ENCODE measurements at places on chromosomes 5 and 9.

- peak; percentile 11 for DNase-seq
Observed at GRCh38 chr9:2597483-2597882, 24.1 kb upstream of the VLDLR start.

- DNase-seq: peak; percentile 54
Observed at GRCh38 chr5:1004461-1005248, 3.9 kb upstream of the NKD2 start.

GRCh38 chr5:179226696-179227095, 118.6 kb downstream of the ADAMTS2 start:
- no peak for DNase-seq

DNA sequence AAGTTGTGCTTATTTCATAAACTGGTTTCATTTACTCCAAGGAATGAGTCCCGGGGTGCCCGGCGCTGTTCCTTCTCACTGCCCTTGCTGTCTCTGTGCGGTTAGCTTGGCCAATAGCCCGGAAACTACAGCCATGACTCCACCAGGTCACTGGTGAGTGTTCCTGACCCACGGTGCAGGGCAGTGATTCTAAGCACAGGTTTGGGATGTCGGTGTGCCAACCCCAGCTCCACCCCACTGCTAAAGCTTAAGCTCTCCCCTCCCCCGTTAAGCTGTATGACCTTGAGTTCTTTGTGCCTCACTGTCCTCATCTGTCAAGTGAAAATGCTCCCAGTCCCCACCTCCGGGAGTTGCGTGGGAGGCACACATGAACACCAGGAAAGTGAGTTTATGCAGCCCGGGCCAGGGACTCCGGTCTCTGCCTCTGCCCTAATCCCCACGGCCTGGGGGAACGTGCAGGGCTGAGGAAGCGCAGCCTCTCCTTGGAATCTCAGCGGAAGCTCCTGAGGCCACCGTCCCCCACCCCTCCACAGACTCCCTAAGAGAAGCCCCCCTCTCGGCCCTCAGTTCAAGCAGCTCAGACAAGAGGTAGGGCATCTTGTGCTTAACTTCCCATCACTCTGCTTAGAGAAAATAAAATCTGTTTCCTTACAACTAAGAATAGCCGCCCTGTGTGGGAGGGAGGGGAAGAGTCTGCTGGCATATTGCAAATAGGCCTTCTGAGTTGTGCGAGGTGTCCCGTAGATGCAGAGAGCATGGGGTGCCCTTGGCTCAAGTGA, 92.0 kb upstream of the RAI14 start:
- peak; percentile 94 for DNase-seq

DNA sequence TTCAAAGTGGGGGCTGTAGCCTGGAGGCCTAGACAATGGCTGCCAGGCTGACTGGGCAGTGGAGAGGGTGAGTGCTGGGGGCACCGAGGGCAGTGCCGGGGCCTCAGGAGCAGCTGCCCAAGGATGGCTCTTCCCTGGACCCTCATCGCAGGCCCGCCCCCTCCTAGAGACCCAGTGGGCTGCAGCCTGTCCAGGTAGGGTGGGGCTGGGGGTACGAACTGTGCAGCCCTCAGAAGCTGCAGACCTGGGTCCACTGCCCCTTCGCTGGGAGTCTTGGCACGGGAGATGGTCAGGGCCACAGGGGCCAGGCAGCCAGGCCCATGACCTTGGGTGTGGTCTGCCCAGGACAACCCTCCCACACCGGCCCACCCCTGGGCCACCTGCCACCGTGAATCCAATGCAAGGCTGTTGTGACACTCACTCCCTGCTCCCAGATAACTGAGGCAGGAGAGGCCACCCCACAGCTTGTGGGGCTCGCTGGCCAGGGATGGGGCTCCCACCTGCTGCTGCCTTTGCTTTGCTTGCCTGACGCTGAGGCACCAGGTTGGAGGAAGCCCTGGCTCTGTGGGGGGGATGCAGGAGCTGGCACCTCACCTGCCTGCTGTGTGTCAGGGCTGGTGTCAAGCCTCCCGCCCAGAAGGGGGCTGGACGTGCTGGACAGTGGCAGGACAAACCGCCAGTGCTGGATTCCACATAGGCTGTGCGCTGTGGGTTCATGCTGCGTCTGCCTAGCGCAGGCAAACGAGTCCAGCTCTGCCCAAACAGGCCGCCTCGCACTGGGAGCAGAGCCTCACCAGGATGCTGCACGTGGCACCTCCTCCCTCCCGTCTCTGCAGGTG, 23.1 kb upstream of the SLC9A3 start:
- no peak for DNase-seq

- no peak for DNase-seq
Observed at GRCh38 chr5:133356984-133357421, 255.3 kb downstream of the FSTL4 start.

GRCh38 chr9:123338710-123339665, 17.0 kb upstream of the CRB2 start:
- no peak for DNase-seq

GRCh38 chr9:111759762-111760639, 34.7 kb downstream of the SHOC1 start:
- DNase-seq: peak; percentile 88

DNA sequence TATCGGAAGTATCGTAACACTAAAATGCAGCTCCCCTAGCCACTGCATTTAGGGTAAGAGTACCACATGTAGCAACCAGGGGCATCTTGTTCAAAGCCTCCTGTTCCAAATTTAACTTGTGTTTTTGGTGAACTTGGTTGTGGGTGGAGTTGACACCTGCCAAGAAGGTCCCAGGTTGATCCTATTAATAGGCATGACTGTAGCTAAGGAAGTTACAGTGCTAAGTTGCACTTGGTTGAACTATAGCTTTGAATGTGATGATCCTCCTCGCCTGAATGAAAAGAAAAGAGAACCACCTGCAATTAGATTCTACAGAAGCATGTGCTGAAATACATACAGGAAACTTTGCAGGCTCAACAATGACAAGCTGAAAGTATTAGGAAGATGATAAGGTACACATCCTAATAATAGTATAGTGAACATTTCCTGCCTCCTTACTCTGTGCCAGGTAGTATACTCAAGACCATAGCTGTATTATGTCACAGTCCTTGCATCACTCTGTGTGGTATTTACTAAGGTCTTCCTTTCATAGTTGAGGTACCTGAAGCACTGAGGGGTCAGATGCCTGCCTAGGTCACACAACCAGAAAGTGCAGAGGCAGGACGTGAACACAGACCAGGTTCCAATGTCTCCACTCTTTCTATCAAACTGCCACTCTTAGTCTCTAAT, 64.5 kb upstream of the PIP5K1B start:
- no peak for DNase-seq

GRCh38 chr5:101515721-101516120, 612.6 kb upstream of the ST8SIA4 start:
- no peak for DNase-seq

DNA sequence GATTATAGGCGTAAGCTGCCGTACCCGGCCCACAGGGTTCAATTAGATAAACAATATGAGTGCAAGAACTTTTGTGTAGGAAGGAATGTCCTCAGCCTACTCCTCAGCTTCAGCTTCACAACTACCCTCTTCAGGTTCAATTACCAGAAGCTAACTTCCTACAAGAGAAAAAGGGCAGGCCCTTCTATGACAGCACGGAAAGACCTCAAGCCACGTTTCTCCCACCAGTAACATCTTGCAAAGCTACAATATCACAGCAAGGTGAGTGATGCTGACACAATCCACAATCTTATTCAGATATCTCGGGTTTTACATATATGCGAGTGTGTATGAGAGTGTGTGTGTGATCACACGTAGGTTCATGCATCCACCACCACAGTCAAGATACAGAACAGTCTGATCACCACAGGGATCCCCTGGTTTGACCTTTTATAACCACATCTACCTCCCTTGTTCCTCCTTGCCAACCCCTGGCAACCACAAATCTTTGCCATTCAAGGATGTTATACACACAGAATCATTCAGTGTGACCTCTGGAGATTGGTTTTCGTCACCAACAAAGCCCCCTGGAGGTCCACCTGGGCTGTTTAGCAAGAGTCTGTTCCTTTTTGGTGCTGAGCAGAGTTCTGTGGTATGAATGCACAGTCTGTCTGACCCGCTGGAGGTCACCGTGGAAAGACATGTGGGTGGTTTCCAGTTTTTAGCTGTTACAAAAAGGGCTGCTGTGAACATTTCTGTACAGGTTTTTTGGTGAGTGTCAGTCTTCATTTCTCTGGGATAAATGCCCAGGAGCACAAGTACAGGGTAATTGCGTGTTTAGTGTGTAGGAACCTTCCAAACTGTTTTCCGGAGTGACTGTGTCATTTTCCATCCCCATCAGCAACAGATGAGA, 38.2 kb downstream of the IPPK start:
- DNase-seq: no peak

- peak; percentile 95 for DNase-seq
Observed at GRCh38 chr5:154368041-154368800, 77.6 kb upstream of the SAP30L start.

DNA sequence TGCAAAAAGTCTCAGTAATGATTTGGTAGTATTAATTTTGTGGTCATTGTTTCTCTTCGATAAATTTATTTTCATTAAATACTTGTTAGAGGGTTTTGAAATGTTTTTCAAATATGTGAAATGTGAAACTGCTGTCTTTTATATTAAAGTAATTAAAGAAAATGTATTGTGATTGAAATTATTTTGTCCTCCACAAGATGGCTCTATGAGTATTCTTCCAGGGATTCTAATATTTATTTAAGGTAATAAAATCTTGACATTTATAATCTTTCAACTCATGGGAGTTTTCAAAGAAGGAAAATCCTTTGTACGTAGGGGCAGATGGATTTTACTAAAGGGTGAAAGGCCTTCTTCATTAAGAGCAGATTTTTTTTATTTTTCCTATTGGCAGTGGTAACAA, 19.3 kb downstream of the ISOC1 start:
- no peak for DNase-seq

GRCh38 chr9:94168203-94169000, 84.1 kb downstream of the PTPDC1 start:
- DNase-seq: peak; percentile 67

DNA sequence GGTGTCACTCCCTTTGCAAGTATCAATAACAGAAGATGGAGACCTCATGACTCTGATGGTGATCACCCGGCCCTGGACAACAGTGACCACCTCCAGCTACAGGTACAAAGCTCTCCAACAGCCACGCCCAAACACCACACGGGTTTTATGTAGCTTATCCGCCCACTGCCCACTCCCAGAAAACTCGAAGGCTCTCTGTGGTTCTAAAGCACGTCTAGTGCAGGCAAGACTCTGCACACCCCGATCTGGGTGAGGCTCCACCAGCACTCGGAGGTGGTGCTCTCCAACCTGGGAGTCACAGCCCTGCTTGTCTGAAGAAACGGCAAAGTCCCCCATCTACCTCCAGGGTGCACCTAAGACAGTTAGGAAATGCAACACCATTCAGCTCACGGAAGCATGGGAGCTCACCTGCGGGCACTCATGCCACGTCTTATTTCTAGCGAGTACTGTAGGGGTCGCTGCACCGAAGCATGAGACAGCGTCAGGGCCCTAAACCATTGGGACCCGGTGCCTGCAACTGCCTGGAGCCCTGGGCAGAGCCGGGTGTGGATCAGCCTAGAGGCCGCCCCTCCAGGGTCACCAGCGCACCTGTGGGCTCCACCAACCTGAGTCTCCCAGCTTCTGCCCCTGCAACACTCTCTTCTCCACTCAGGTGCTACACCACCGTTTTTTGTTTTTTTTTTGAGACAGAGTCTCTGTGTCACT, 58.1 kb upstream of the ZNF354A start:
- DNase-seq: no peak

DNA sequence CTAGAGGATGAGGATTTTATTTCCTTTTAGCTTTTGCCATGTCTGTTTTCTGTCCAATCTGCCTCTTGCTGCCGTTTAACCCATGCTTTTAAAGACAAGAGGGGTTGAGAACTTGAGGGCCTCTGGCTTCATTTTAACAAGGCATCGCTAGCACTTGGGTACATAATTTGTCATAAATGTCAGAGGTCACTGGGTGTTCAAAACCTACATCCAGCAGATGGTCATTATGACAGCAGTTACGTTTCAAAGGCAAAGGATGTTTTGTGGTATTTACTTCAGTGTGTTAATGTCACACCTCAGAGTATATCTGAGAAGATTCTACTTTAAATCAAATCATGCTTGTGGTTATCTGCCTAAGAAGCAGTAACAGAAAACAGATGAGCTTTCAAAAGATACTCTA, 918.3 kb downstream of the NR2F1-AS1 start:
- peak; percentile 28 for DNase-seq

GRCh38 chr5:107487056-107487542, 183.6 kb downstream of the EFNA5 start:
- DNase-seq: peak; percentile 74

DNA sequence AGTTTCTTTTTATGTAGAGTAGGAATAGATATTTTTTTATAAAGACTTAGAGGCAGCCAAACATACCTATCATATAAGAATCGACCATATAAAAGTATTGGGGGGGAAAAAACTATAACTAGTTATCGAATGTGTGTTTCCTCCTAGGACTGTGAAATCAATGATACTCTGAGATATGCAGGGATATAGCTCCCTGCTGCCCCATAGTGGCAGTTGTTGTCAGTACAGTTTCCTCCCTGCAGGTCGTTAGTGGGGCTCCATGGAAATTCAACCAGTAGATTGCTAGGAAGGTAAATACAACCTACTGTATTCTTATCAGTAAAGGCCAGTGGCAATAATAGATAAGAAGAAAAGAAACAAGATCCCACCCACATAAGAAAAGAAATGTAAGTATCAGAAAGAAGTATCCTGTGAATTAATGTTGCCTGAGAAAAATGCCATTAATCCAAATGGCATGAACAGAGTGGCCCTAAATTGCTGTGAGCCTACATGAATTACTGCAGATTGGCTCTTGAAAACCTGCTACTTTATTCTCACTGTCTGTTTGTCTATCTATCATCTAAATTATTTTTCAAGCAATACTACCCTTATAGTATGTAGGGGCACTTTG, 136.9 kb upstream of the FBN2 start:
- peak; percentile 63 for DNase-seq

DNA sequence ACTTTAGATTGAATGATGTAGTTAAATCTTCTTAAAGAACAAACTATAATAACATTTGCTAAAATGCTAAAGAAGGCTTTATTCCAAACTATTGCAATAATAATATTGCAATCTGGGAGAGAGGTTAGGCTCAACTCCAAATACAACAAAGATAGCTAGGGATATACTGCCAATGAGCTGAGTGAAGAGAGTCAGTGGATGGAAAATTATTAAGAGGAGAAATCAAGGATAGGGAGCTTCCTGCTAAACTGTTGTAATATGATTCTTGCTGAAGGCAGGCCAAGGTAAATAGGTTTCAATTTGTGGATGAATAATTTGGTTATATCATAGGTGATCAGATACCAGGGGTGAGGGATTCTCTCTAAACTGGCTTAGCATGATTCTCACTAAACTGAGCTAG, 1651.5 kb downstream of the EFNA5 start:
- peak; percentile 19 for DNase-seq

GRCh38 chr9:68933434-68934328, 80.2 kb downstream of the PRKACG start:
- DNase-seq: no peak

GRCh38 chr9:11192993-11193392, 580.2 kb upstream of the PTPRD start:
- no peak for DNase-seq

DNA sequence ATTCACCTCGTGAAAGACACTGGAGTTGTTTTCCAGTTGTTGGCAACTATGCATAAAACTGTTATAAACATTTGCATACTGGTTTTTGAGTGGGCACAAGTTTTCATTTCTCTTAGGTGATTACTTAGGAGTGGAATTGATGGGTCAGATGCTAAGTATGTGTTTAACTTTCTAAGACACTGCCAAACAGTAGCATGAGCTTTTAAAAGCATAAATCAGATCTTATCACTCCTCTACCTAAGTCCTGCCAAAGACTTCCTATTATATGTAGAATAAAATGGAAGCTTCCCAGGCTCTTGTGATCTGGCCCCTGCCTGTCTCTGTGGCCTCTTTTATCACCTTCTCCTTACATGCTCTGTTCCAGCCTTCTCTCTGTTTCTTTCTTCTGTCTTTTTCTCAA, 72.6 kb downstream of the SH3RF2 start:
- no peak for DNase-seq
